ENCODE measurements at places on chromosomes 11 and 22.

DNA sequence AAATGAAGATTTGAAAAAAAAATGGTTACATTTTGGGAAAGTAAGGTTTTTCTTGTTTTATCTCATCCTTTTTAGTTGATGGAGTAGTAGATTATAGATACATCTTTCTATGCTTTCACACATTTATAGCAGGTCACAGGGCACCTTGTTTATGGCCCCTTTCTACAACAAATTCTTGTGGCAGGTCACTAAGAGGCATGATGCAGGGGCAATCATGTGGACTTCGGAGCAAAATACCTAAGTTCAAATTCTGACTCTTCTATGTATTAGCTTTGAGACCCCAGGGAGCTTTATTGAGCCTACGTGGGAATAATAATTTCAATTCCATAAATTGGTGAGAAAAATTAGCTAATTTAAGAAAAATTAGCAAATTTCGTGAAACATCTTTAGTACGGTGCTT lies 177.4 kb downstream of the DSCAML1 start:
- no peak for DNase-seq

DNA sequence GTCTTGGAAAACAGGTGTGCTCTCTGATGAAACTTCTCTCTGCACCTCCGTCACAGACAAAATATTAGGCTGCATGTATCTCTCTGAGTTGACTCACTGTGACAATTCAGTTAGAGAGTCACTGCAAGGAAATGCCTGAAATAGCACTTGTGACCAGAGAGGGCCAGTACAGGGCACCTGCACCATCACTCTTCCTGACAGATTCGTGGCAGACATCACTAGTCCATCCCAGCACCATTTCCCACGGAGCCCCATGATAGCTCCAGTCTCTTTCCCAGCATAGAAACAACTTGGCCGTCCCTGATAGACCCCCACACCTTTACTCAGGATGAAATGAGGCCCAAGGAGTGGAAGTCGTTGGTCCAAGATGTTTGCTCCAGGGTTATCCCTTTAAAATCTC lies 73.3 kb upstream of the ISX start:
- DNase-seq: no peak

- DNase-seq: peak; percentile 74
Measured at GRCh38 chr11:17598700-17599459, 51.8 kb downstream of the OTOG start.

DNA sequence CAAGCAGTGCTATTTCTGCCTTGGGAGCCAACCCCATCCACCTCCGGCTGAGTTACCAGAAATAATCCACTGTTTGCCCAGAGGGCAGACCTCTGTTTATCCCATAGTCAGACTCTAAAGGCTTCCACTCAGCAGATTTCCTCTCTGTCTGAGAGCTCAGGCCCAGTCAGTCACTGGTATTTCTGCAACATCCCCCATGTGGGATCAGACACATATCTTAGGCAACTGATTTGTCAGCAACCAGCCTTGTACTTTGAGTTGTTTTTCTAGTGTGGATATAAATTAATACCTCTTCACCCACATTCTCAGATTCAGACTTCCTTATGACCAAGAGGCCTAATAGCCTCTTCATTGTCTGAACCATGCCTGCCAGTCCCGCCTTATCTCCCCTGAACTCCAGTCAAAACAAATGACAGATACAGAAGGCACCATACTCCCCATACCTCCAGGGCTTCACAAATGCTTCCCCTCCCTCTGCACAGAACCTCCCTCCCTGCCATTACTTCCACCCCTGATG lies 193.6 kb downstream of the FAM76B start:
- DNase-seq: no peak

DNA sequence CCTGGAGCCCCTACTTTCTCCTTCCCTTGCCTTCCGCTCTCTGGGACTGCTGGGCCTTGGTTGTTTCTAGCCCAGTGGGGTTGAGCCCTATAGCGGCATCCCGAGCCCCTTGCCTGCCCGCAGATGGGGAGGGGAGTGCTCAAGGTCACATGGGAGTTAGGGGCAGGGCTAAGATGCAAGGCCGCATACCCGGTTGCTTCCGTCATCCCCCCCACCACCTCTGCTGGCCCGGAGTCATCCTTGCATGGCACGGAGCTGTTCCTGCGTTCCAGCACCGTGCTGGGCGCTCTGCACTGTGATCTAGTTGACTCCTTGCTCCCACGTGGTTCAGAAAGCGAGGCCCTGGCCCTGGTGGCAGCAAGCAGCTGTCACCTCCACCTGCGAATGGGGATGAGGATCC lies 18.0 kb downstream of the FLRT1 start:
- DNase-seq: no peak

Measured in GM19239 (cell line).